ENCODE measurements at places on chromosomes 11 and 22. TPM values are rescaled to one million over a fixed set of nuclear protein-coding genes. Genes with fewer than 3 reads are reported as not detected.

- no peak overlapping the region for H3K27ac ChIP-seq
- DNase-seq, result no peak
- no peaks in the 10 kb centered on the region for H3K27me3 ChIP-seq
- H3K36me3 ChIP-seq, result peaks cover 9% of the 10 kb centered on the region
- H3K4me3 ChIP-seq, result no peak overlapping the region
These were observed 78.3 kb downstream of the MICAL2 start for GRCh38 chr11:12188548-12189317.

GRCh38 chr11:94518300-94518699, 6.0 kb downstream of the C11orf97 start:
- H3K4me3 ChIP-seq, result no peak overlapping the region
- no peak for DNase-seq
- H3K27ac ChIP-seq, result no peak overlapping the region
- no peaks in the 10 kb centered on the region for H3K36me3 ChIP-seq
- no peaks in the 10 kb centered on the region for H3K27me3 ChIP-seq

DNA sequence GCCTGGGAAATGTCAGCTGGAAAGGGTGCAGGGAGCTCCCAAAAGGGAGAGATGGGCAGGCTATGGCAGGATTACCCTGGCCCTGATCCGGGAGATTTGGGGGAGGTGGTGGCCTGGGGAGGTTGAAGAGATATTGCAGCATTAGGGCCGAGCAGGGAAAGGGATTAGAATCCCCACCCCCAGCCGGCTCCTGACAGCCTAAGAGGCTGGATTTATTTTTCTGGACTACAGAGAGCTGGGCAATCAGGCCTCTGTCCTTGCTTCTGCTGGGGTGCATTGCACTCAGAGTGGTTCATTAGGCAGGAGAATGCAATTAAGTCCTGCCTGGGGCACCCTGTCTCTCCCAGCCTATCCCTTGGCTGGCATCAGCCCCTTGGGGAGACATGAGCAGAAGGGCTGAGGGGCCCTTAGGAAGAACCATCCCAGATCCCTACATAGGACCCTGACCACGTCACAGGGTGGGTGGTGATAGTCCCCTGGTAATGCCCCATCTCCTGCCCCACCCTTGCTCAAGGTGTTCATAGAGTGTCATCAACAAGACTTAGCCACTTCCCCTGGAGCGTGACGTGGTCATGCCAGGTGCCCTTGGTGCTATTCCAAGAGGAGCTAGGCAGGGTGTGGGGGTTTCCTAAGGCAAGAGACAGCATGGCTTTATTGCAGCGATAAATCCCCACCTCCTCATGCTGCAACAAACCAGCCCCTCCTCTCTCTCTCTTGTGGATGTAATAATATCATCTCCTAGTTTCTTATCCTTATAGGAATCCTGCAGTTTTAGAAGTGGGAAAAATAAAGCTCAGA, 38.4 kb upstream of the KLHL35 start:
- no peaks in the 10 kb centered on the region for H3K4me1 ChIP-seq
- H3K36me3 ChIP-seq, result no peaks in the 10 kb centered on the region
- no peak for DNase-seq
- H3K4me3 ChIP-seq, result no peak overlapping the region
- H3K27ac ChIP-seq, result no peak overlapping the region
- H3K27me3 ChIP-seq, result no peaks in the 10 kb centered on the region

GRCh38 chr11:90930252-90930651, 707.4 kb upstream of the CHORDC1 start:
- H3K4me1 ChIP-seq, result no peaks in the 10 kb centered on the region
- H3K36me3 ChIP-seq, result no peaks in the 10 kb centered on the region
- no peak overlapping the region for H3K4me3 ChIP-seq

DNA sequence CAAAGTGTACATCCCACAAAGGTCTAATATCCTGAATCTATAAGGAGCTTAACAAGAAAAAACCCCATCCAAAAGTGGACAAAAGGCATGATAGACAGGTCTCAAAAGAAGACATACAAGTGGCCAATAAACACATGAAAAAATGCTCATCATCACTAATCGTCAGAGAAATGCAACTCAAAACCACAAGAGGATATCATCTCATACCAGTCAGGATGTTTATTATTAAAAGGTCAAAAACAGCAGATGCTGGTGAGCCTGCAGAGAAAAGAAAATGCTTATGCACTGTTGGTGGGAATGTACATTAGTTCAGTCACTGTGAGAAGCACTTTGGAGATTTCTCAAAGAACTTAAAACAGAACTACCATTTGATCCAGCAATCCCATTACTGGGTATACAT, 12.7 kb downstream of the LGALS12 start:
- H3K4me3 ChIP-seq, result no peak overlapping the region
- peaks cover 39% of the 10 kb centered on the region for H3K4me1 ChIP-seq
- DNase-seq, result peak; percentile 94
- peak overlapping the region; percentile 9 for H3K27ac ChIP-seq

- H3K36me3 ChIP-seq, result no peaks in the 10 kb centered on the region
- H3K27me3 ChIP-seq, result no peaks in the 10 kb centered on the region
- H3K27ac ChIP-seq, result no peak overlapping the region
- no peak overlapping the region for H3K4me3 ChIP-seq
- H3K4me1 ChIP-seq, result no peaks in the 10 kb centered on the region
These were observed 86.7 kb downstream of the OSBP2 start for GRCh38 chr22:30781271-30781875.

- peaks cover 4% of the 10 kb centered on the region for H3K4me1 ChIP-seq
- no peaks in the 10 kb centered on the region for H3K27me3 ChIP-seq
- peaks cover 73% of the 10 kb centered on the region for H3K36me3 ChIP-seq
- DNase-seq, result no peak
- H3K4me3 ChIP-seq, result no peak overlapping the region
- no peak overlapping the region for H3K27ac ChIP-seq
These were observed 43.7 kb downstream of the OSBPL5 start for GRCh38 chr11:3121416-3121815.

DNA sequence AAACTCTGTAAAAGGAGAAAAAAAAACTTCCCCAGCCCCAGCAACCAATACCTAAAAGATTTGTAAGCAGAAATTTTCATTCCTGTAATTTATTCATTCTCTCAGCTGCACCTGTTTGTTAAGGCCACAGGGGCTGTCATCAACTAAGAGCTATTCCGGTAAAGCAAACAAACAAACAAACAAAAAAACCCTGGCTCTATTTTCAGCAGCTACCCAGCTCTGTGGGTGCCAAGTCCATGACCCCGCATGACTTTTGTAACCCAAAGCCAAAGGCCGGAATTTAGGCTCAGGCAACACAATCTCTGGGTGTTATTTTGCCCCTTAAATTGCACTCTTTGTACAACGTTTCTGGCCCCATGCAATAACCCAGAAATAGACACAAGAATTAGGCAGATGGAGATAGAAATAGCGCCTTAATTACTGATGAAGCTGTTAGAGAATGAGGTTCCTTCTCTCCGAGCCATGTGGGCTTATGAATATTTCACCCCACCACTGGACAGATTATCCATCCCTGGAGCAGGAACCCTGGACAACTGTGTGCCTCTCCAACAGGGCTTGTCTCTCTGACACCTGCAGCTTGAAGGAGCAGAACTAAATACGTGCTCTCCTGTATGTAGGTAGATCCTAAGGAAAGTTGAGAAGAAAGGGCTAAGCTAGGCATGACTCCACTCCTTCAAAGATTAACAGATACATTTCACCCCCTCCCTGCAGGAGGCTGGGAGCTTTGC, 29.4 kb downstream of the APOL6 start:
- H3K27ac ChIP-seq, result no peak overlapping the region
- H3K4me1 ChIP-seq, result peaks cover 10% of the 10 kb centered on the region
- no peaks in the 10 kb centered on the region for H3K27me3 ChIP-seq
- no peaks in the 10 kb centered on the region for H3K36me3 ChIP-seq
- DNase-seq, result no peak

GRCh38 chr22:45587638-45588505, 83.8 kb upstream of the ATXN10 start:
- peak; percentile 49 for DNase-seq
- H3K4me3 ChIP-seq, result no peak overlapping the region
- peaks cover 10% of the 10 kb centered on the region for H3K36me3 ChIP-seq
- H3K27ac ChIP-seq, result no peak overlapping the region

DNA sequence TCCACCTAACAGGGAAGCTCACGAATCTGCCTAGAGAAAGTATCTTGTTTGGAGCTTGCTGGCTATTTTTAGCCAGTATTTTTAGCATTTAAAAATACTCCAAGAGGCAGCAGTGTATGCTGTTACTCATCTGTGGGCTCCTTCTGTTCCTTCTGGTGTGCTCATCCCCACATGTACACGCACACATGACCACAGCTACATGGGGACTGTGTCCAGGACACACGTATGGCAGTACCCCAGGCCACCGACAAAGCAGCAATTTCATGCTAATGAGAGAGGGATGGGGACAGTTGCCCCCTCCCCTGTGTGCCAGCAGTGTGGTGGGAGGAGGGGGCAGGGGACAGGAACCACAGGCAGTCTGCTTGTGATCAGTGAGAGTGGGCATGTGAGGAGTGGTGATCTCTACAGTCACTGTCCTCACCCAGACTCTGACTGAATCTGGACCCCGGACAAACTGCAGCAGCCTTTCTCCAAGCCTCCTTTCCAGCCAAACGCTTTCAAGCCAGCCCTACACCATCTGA, 16.4 kb downstream of the USP2 start:
- no peaks in the 10 kb centered on the region for H3K36me3 ChIP-seq
- H3K27ac ChIP-seq, result no peak overlapping the region
- no peaks in the 10 kb centered on the region for H3K27me3 ChIP-seq
- DNase-seq, result no peak
- peaks cover 3% of the 10 kb centered on the region for H3K4me1 ChIP-seq

GRCh38 chr11:130798280-130798679, 118.0 kb downstream of the SNX19 start:
- H3K27me3 ChIP-seq, result no peaks in the 10 kb centered on the region
- peak overlapping the region; percentile 96 for H3K27ac ChIP-seq
- no peaks in the 10 kb centered on the region for H3K36me3 ChIP-seq
- DNase-seq, result peak; percentile 79
- H3K4me3 ChIP-seq, result no peak overlapping the region

DNA sequence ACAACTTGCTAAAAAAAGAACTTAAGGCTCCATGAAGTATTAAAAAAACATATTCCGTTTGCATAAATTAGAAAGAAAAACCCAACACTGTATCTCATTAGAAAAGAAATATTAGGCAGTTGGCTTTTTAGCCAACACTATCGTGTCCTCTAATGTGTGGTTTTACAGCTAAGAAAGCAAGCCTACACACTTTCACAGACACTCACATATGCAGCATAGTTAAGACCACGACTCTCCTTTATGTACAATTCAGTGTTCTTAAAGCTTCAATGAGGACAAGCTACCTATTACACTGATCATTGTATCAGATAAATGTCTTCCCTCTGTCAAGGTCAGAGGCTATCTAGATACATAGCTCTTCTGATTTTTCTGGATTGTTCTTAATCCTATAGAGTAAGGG, 80.1 kb downstream of the PICALM start:
- no peak for DNase-seq
- H3K4me1 ChIP-seq, result no peaks in the 10 kb centered on the region
- H3K27me3 ChIP-seq, result no peaks in the 10 kb centered on the region
- peaks cover 20% of the 10 kb centered on the region for H3K36me3 ChIP-seq
- H3K27ac ChIP-seq, result no peak overlapping the region
- H3K4me3 ChIP-seq, result no peak overlapping the region

DNA sequence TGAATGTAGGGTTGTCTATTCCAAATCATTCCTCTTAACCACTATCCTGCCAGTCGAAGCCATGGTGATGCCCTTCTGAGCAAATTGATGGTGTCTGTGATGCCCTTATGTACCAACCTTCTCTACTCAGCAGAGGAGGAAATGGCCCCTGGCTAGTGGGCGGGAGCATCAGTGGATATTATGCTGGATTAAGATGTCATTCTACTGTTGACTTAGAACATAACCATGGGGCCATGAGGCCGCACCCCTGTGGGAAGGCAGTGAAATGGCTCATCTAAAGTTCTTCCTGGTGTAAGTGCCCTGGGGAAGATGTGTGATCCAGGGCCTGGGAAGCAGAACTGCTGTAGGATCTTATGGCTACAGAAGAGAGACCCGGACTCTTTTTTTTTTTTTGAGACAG, 20.7 kb upstream of the P2RY2 start:
- peaks cover 13% of the 10 kb centered on the region for H3K4me1 ChIP-seq
- H3K27me3 ChIP-seq, result no peaks in the 10 kb centered on the region
- no peaks in the 10 kb centered on the region for H3K36me3 ChIP-seq
- H3K27ac ChIP-seq, result no peak overlapping the region

DNA sequence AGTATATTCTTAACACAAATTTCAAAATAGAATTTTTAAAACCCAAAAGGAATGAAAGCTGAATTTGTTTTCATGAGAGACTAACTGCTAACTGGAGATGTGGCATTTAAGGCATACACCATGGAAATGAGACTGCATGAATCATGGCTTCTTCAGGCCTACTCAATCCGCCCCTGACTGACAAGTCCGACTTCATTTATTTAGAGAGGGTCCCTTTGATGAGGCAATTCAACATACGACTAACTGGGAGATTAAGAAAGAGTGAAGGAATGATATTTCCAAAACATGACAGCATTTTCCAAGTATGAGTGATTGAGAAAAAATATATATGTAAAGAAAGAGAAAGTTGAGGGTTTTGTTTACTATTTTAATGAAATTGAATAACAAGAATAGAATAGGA, 720.1 kb downstream of the DLG2 start:
- H3K27me3 ChIP-seq, result no peaks in the 10 kb centered on the region
- H3K27ac ChIP-seq, result no peak overlapping the region
- DNase-seq, result no peak
- no peak overlapping the region for H3K4me3 ChIP-seq
- H3K36me3 ChIP-seq, result no peaks in the 10 kb centered on the region

- no peaks in the 10 kb centered on the region for H3K27me3 ChIP-seq
- no peak overlapping the region for H3K4me3 ChIP-seq
- no peaks in the 10 kb centered on the region for H3K36me3 ChIP-seq
- no peak overlapping the region for H3K27ac ChIP-seq
These were observed 52.0 kb downstream of the CASP12 start for GRCh38 chr11:104846216-104846615.

DNA sequence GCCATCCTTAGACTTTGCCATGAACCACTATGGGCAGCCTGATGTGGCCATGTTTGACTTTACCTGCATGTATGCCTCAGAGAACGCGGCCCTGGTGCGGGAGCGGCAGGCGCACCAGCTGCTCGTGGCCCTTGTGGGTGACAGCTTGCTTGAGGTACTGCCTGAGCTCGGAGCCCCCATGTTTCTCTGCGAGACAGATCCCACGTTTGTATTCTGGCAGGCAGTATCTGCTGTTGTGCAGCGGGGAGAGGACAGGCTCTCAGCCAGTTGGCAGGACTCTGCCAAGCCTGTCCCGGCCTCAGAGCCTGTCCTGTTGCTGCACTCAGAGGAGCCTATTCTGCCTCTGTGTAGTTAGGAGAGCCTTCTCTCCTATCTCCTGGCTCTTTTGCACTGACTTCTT, 109.9 kb downstream of the MICAL2 start:
- H3K36me3 ChIP-seq, result peaks cover 67% of the 10 kb centered on the region
- H3K27me3 ChIP-seq, result no peaks in the 10 kb centered on the region
- H3K27ac ChIP-seq, result no peak overlapping the region
- H3K4me3 ChIP-seq, result no peak overlapping the region
- no peak for DNase-seq

Gene TRIM49
- total RNA-seq, result not detected

Gene RAB39A
- total RNA-seq, result not detected

Gene TCF20
- total RNA-seq, result 27.7 TPM

Gene TBX10
- total RNA-seq, result not detected

Gene MOB2
- 9.1 TPM for total RNA-seq

Gene ELFN2
- total RNA-seq, result not detected

Gene B4GALNT4
- total RNA-seq, result not detected

Gene ACTN3
- total RNA-seq, result not detected

Gene EMID1
- 45.6 TPM for total RNA-seq

Gene PYGM
- not detected for total RNA-seq

Gene FGF4
- total RNA-seq, result not detected

Gene CLDN5
- total RNA-seq, result not detected

Gene PAMR1
- 57.6 TPM for total RNA-seq

Gene PAX6
- total RNA-seq, result 2.9 TPM

Gene OR8G1
- total RNA-seq, result not detected
